ENCODE measurements at places on chromosomes 5 and 9.
A peak's percentile ranks its signal among the peaks of the same experiment; 100 is the strongest.

DNA sequence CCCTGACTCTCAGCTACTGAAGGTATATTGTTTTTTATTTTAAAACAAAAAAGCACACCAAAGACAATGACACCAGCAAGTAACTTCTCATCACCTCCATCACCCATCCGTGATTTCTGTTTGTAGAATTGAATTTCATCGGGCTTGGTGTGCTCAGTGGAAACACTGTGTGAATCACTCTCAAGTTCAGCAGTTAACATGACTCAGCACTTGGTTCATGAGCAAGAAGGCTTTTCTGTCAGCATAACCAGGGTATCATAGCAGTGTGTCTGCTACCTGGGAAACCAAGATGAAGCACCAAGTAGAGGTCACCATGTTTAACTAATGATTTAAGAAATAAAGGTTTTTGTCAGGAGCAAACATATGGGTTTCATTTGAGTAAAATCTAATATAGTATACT lies 123.7 kb downstream of the INSYN2B start:
- H3K27me3 ChIP-seq: no peaks in the 10 kb centered on the region
- H3K27ac ChIP-seq: no peak overlapping the region
- H3K36me3 ChIP-seq: peaks cover 12% of the 10 kb centered on the region

DNA sequence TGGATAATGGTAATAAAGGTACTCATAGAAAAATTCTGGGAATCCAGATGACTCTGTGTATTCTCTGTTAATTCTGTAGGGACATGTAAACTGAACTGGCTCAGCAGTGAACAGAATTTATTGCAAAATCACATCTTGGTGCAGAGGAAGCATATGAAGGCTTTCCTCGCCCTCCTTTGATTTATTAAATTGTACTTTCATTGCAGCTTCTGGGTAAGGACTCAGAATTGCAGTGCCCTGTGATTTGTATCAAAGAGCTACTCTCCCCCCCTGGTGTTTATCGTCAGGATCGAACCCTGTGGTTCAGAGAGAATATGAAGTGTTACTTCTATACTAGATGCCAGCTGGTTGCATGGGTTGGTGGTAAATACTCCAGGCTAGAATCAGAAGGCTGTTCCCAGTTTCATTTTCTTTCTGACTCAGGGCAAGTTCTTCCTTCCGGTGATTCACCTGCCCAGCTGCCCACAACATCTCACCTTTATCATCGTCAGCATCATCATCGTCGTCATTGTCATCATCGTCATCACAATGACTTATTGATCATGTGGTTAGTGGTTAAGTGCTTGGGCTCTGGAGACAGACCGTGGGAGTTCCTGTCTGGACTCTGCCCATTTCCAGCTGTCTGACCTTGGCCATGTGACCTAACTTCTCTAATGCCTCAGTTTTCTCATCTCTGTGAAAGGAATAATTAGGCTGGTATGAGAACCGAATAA lies 238.8 kb downstream of the ARHGAP26 start:
- peaks cover 37% of the 10 kb centered on the region for H3K4me1 ChIP-seq
- H3K27ac ChIP-seq: peak overlapping the region; percentile 95
- H3K36me3 ChIP-seq: peaks cover 7% of the 10 kb centered on the region
- peak; percentile 60 for DNase-seq
- H3K4me3 ChIP-seq: no peak overlapping the region
- H3K27me3 ChIP-seq: no peaks in the 10 kb centered on the region

GRCh38 chr9:98101868-98102273 lies 17.2 kb downstream of the TRIM14 start:
- H3K36me3 ChIP-seq: no peaks in the 10 kb centered on the region
- peak overlapping the region; percentile 69 for H3K4me3 ChIP-seq
- H3K27ac ChIP-seq: peak overlapping the region; percentile 88
- no peaks in the 10 kb centered on the region for H3K27me3 ChIP-seq

GRCh38 chr9:106954974-106955850 lies 92.2 kb downstream of the ZNF462 start:
- no peak overlapping the region for H3K4me3 ChIP-seq
- H3K27ac ChIP-seq: no peak overlapping the region
- H3K36me3 ChIP-seq: no peaks in the 10 kb centered on the region
- H3K27me3 ChIP-seq: peaks cover 20% of the 10 kb centered on the region
- peaks cover 3% of the 10 kb centered on the region for H3K4me1 ChIP-seq
- no peak for DNase-seq

GRCh38 chr9:92328225-92328624 lies 2.5 kb downstream of the CENPP start:
- H3K27ac ChIP-seq: no peak overlapping the region
- no peak overlapping the region for H3K4me3 ChIP-seq
- H3K36me3 ChIP-seq: no peaks in the 10 kb centered on the region
- no peak for DNase-seq

All from naive thymus-derived CD8-positive, alpha-beta T cell (primary cell).